ENCODE measurements at places on chromosomes 2 and 18.

GRCh38 chr2:27591745-27592144 is 8.9 kb downstream of the ZNF512 start:
- no peak for DNase-seq

DNA sequence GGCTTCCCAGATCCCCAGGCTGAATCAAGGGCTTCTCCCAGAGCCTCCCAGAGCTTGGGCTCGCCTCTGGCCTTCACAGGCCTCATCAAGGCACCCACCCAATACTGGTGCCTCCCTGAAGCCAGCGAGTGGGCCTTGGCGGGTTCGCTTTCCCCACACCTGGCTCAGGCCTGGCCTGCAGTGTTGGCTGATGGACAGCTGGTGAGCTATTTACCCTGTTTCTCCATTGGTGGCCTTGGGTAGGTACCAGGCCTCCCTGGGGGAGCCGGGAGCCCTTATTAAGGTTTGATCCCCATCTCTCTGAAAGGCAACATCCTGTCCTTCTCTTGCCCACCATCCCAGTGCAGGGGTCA is 18.2 kb upstream of the DUSP2 start:
- DNase-seq: no peak

DNA sequence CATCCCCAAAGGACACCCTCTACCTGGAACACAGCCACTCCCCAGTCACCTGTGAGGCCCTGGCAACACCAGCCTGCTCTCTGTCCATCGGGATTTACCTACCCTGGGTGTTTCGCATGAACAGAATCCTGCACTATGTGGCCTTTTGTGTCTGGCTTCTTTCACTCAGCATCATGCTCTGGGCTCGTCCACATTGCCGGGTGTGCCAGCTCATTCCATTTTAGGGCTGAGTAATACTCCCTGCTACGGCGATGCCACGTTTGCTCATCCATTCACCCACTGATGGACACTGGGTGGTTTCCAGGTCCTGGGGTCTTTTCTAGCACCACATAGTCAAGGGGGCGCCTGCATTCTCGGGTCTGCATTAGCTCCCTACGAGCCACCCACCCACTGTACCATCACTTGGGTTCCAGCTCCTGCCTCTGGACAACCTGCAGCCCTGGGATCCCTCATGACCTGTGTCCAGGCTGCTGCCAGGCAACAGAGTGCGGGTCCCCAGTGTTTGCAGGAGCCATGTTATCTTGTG is 22.0 kb downstream of the KCNF1 start:
- no peak for DNase-seq

GRCh38 chr2:69950241-69950640 is 11.2 kb downstream of the ASPRV1 start:
- no peak for DNase-seq

DNA sequence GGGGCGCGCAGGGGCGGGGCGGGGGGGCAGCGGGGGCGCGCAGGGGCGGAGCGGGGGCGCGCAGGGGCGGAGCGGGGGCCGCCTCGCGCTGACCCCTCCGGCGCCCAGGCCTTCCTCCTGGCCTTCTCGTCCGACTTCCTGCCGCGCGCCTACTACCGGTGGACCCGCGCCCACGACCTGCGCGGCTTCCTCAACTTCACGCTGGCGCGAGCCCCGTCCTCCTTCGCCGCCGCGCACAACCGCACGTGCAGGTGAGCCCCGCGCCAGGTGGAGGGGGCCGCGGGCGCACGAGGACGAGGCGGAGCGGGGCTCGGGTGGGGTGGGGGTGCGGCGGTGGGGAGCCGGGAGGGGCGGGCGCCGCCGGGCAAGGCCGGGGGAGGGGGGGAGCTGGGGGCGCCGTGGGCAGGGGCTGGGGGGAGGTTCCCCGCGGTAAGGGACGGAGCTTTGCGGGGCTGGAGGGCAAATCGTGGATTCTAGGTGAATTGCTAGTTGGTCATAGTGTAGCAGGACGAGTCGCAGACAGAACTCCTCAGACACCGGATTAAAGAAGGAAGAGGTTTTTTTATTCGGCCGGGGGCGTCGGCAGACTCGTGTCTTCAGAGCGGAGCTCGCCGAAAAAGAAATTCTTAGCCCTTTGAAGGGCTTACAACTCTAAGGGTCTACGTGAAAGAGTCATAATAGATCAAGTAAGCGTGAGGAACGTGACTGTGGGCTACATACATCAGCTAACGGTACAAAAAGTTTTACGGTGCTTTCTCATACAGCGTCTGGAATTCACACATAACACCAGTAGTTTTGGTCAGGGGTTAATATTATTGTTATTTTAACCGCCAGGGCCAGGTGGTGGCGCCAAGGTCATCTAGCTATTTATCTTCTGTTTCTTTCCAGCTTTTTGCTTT is 29.9 kb downstream of the ANO7 start:
- peak; percentile 23 for DNase-seq

GRCh38 chr2:42028571-42029148 is 19.2 kb upstream of the PKDCC start:
- DNase-seq: no peak

DNA sequence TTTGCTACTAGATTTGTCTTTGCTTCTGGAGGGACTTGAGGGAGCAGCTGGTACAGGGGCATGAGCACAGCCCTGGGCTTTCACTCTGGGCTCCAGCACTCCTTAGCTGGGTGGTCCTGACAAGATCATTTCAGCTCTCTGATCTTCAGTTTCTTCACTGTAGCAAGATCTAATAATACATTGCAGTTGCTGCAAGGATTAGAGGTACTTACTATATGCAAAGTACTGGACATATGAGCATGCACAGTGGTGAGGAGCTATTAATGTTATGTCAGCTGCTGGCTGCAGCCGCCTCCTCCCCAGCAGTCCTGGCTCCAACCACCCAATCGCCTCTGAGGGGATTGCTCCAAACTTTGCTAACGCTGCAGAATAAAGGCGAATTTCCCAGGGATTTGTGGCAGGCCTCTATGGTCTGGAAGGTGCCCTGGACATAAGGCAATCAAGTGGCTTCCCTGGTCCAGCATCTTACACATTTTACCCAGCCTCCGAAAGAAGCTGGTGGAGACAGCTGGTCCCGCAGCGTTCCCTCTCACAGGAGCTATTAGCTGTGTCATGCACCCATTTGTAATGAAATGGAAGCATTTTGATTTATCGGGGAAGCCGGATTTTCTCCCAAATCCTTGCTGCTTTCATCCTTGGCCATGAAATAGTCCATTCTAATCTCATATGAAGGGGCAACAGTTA is 96.7 kb downstream of the RHOB start:
- no peak for DNase-seq

GRCh38 chr2:38836791-38837190 is 38.9 kb downstream of the DHX57 start:
- DNase-seq: no peak

DNA sequence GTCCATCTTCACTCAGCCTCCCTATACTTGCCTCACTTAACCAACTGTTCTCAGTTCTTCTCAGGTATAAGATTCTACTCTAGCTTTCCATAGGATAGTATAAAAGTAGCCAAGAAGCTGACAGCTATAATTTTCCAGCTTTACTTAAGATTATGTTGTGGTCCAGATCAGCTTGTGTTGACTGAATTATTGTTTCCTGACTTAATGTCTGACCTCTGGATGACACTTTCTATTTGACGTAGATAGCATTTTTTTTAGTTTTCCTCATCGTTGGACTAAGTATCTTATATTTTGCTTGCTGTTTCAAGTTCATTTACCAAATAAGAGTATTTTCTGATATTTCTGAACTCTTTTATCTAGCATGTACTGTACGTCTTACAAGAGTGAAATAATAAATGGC is 1272.5 kb upstream of the CDH2 start:
- DNase-seq: no peak

DNA sequence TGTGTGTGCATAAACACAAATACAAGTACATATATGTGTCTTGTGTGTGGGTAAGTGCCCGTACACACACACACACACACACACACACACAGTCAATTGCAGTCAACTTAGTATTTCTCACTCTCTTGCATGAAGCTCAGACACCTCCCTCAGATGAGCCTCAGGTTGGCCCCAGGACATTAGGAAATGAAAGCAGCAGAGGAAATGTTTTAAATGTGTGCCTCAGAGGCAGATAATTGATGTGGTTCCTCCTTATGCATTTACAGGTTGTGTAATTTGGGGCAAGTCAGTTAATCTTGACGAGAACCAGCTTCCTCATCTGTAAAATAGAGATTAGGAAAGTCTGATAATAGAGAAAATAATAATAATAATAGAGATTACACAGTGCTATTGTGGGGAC is 814.0 kb upstream of the ID2 start:
- DNase-seq: no peak

GRCh38 chr2:56185101-56185581 is 1.4 kb downstream of the CCDC85A start:
- no peak for DNase-seq

DNA sequence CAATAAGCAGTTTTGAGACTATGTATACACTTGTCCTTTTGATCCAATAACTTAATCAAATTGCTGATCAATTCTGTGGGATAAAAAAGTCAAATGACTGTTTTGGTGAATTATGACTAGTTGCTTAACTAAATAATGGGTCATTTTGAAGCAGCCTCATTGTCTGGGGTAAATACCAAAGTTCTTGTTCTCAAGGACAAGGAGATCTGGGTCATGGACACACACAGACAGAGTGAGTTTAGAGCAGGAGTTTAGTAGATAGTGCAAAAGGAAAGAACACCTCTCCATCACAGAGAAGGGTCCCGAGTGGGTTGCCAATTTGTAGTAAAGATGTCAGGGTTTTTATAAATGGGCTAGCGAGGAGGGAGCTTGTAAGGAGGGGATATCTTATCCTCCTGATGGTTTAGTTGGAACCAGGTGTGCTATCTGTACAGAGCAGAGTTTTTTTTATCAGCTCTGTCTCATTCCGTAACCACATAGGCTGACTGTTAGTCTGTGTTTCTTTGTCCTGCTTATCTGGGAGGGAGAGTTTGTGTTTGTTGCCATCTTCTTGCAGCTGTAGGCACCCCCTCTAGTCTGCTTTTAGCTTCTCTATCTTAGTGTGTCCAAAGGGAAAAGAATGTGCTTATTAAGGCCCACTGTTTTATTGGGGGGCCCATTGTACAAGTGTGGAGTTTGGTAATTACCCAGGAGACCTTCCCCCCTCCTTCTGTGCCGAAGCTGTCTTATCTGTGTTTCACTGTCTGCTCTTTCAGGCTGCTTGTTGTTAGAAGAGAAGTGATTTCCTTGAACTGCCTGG is 48.7 kb upstream of the C1GALT1C1L start:
- DNase-seq: no peak

GRCh38 chr18:44766450-44766849 is 85.8 kb downstream of the SETBP1 start:
- DNase-seq: no peak

GRCh38 chr2:233251306-233252116 is at the start of gene ATG16L1:
ATG16L1 (plus strand) TSS chr2:233251673; CDS start chr2:233251828, 155 bp downstream.
- DNase-seq: peak; percentile 93
